Activated CD8-positive, alpha-beta memory T cell treated with anti-CD3 and anti-CD28 coated beads for 1 hour (primary cell): ENCODE measurements at places on chromosomes 11 and 22.

GRCh38 chr11:75733431-75734107 lies 15.9 kb downstream of the MOGAT2 start:
- no peak for DNase-seq

- no peak for DNase-seq
These were observed 20.4 kb downstream of the PSMD13 start for GRCh38 chr11:256952-257737.

- DNase-seq, result no peak
These were observed 18.4 kb downstream of the B3GAT1 start for GRCh38 chr11:134393638-134394037.

GRCh38 chr11:23873406-23873805 lies 623.4 kb upstream of the LUZP2 start:
- DNase-seq, result no peak

- DNase-seq, result no peak
These were observed 198.5 kb upstream of the CTSC start for GRCh38 chr11:88535916-88536547.

GRCh38 chr11:74678591-74679512 lies 52.4 kb downstream of the CHRDL2 start:
- DNase-seq, result no peak

DNA sequence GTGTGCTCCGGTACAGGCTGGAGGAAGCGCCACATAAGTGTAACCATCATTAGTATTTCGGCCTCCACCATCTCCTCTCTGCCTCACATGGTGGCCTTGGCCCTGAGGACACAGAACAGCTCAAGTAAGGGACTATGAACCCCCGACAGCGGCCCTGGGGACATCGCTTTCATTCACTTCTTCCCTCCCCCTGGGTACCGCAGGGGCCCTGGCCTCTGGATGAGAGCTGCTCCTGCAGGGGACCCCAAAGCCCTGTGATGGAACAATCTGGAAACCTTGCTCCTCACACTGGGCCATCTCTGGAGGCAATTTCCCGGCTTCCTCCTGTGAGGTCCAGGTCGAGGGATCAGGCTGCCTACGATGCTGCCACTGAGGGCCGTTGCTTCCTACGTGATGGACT lies 565.5 kb downstream of the BRD1 start:
- DNase-seq, result no peak

- no peak for DNase-seq
These were observed 6.8 kb downstream of the NADSYN1 start for GRCh38 chr11:71459767-71460320.

DNA sequence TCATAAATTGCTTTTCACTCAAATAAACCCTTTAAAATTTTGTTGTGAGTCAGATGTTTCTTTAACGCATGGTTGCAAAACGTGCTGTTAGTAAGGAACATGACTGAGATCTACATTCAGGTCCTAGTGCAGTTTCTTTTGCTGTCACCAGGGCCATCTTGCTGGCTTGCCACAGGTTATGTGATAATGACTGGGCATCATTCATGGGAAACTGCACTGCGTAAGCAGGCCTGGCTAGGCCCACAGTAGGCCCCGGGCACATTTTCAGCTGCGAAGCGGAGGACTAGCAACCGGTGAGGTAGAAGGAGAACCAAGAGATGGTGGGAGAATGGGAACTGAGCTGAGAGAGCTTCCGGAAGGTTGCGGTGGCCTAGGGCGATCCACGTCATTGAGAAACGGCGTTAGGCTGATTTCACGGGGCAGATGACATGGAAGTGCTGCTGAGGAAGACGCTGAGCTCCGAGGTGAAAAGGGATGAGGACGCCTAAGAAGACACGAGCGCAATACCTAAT lies 3.2 kb upstream of the KLHDC7B start:
- no peak for DNase-seq

GRCh38 chr11:125155100-125155444 lies 9.5 kb upstream of the PKNOX2 start:
- DNase-seq, result no peak

- DNase-seq, result no peak
These were observed 32.4 kb downstream of the OTOG start for GRCh38 chr11:17579451-17579850.

DNA sequence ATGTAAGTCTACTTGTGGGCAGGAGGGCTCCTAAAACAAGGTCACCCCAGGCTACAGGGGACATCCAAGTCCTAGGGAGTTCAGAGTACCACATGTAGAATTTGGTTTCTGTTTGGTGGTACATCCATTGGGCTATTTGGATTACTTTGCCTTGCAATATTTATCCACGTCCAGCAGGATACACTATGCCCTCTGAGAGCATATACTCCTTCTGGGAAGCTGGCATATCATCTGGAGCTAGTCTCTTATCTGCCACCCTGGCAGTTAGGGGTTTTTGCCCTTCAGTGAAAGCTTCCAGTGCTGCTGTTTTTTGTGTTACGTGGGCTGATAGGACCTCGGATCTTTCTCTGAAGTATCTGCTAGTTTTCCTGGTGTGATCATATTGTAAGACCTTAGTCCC lies 7.3 kb downstream of the LMO2 start:
- no peak for DNase-seq
